ENCODE measurements at places on chromosomes 1 and 21.

GRCh38 chr1:21335750-21336224 lies 45.5 kb upstream of the ECE1 start:
- DNase-seq, result no peak

DNA sequence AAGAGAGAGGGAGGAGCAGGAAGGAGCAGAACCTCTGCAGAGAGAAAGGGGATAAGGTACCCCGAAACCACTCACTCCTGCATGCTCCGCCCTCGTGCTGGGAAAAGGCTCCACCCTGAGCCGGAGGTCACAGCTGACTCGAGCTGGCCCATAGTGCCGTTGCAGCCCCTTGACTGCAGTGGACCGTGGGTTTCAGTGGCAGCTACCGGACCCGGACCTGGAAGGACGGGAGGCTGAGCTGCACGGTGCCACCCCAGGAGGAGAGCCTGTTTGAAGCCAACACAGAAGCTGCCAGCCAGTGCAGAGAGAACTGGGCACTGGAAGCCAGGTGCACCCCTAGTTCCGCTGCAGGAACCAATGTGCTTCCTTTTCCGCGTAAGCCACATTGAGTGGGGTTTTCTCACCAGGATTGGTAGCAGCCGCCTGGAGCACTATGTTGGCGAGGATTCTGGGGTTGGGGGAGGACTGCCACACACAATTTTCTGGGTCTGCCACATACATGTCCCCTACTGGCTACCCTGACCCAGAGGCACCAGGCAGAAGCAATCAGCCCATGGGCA lies 83.3 kb downstream of the FBXO2 start:
- DNase-seq, result no peak

DNA sequence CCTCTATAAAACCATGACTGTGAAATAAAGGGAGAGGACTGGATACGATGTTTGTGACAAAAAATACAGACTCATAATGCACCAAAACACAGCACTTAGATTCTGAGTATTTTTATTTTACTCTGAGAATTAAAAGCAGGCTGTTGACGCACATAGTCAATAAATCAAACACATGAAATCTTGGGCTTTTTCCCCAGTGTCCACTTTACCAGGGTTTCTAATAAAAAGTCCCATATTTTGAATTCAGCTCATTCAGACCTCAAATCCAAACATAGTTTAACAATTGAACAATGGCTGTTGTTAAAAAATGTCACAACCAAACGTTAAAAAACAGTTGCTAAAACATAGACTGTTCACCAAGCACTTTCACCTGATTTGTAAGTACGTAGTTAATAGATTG lies 553.4 kb downstream of the LTN1 start:
- DNase-seq, result no peak

DNA sequence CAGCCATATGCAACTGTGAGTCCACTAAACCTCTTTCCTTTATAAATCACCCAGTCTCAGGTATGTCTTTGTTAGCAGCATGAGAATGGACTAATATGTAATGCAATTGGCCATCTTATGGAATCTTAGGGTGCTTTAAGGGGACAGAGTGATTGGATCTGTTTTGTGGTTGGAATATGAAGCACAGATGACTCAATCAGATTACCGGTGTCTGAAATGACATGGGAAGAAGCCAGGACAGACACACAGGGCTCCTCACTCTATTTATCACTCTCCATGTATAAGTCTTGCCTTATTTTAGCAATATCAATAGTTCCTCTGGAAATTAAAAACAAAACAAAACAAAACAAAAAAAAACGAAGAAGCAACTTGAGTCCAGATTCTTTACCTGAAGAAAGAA lies 12.9 kb downstream of the KCNJ6 start:
- DNase-seq, result no peak

Measured in activated naive CD4-positive, alpha-beta T cell treated with Interleukin-2 at 50 U/mL for 16 hours (primary cell).